Activated naive CD4-positive, alpha-beta T cell treated with anti-CD3 and anti-CD28 coated beads for 36 hours (primary cell): ENCODE measurements at places on chromosomes 13 and 19.
A peak's percentile ranks its signal among the peaks of the same experiment; 100 is the strongest.

DNA sequence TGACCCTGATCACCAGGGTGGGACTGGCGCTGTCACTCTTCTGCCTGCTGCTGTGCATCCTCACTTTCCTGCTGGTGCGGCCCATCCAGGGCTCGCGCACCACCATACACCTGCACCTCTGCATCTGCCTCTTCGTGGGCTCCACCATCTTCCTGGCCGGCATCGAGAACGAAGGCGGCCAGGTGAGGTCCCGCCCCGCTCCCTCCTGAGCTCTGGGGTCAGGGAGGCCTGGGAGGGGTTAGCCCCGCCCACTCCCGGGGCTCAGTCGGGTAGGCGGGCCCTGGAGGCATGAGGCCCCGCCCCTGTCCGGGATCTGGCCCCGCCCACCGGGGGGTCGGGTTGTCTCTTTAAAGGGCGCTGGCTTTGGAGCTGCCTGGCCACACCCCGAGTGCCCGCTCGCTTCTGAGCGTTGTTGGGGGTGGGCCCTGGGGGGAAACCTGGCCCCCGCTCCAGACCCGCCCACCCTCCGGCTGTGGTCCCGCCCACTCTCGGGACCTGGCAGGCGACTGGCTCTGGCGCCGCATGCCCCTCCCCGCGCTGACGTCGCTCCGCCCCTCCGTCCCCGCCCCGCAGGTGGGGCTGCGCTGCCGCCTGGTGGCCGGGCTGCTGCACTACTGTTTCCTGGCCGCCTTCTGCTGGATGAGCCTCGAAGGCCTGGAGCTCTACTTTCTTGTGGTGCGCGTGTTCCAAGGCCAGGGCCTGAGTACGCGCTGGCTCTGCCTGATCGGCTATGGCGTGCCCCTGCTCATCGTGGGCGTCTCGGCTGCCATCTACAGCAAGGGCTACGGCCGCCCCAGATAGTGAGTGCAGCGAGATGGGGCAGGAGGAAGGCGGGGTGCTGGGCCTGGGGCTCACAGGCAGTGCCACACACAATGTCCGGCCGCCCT lies 13.1 kb downstream of the DDX39A start:
- peak; percentile 91 for DNase-seq

DNA sequence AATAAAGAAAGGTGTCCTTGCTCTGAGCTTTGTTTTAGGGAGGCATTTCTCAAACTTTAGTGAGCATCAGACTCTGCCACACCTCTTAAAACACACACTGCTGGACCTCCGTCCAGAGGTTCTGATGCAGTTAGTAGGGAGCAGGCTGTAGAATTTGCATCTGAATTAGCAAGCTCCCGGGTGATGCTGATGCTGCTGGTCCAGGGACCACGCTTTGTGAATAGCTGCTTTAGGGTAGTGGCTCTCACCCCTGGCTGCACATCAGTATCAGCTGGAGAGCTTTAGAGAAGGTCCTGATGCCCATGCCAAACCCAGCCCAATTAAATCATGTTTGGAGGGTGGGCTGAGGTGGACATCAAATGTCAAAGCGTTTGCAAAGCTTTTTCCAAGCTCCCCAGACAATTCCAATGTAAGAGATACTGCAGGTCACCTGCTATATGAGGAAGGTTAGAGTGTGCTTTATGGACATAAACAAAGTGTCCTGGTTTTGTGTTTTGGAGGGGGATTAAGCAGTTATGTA lies 3.6 kb downstream of the HTR2A start:
- DNase-seq: no peak

DNA sequence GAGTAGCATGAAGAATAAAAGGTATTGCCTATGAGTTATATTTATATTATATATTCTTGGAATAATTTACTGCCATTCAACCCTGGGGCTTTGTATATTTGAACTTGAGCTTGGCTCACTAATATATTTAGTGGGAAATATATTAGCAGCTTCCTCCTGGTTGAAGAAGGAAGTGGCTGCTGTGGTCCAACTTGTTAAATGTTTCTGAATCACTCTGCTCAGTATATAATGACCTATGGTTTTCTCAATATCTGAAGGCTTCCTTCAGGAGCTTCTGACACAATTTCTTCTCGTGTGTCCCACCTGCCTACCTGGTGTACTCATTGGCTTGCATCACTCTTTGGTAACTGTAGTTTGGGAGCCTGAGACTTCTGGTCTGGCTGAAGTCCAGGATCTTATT lies 646.4 kb downstream of the TBC1D4 start:
- DNase-seq: no peak

DNA sequence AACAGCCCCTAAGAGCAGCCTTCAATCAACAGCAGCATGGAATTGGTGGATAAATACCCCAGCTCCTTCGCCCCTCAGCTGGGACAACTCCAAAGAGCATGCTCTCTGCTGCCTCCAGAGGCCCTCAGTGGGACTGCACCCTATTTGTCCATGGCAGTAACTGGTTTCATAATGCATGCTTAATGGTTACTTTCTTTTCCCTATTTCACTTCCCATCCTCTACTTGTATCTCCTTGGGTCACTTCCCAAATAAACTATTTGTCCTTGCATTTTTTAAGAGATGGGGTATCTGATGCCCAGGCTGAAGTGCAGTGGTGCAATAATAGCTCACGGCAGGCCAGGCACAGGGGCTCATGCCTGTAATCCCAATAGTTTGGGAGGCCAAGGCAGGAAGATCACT lies 13.5 kb upstream of the TPM4 start:
- peak; percentile 84 for DNase-seq

DNA sequence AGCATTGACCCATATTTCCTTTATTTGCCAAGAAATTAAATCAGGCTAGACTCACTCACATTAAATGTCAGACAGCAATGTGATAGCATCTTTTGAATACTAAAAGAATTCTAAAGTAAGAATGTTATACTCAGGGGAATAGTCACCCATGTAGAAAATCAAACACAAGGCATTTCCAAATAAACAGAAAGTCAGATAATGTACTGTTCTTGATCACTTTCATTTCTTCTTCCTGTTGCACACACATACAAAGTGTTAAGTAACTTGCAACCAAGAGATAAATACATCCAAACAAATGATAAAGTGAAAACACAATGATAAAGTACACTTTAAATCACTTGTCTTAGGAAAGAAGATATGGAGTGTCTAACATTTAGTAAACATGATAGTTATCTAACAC lies 1366.6 kb upstream of the MIR17HG start:
- no peak for DNase-seq

GRCh38 chr19:50461066-50461875 lies 15.0 kb upstream of the EMC10 start:
- DNase-seq: peak; percentile 78

GRCh38 chr19:35903550-35904179 lies 1.3 kb downstream of the HCST start:
- DNase-seq: peak; percentile 95

GRCh38 chr19:367963-368629 lies 23.5 kb upstream of the MIER2 start:
- DNase-seq: no peak
